Skeletal muscle cell (primary cell): ENCODE measurements at places on chromosomes 4 and X.

DNA sequence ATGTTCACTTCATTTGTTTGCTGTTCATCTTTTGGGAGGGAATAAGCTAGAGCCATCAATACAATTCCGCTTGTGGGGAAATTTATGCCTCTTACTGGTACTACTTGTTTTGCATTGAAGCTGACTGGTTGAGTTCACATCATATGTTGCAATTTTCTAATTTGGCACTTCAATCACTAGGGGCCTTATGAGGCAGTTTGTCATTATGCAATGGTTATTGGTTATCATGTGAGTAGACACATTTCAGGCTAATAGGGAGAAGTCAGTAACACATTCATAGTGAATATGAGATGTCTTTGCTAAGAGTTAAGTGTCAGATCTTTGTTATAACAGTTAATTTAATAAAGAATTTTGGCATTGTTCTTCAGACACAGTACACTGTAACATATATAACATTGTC is 5.0 kb downstream of the RPL36A start:
- DNase-seq = no peak

- DNase-seq = no peak
These were observed 28.8 kb downstream of the ATXN3L start for GRCh38 chrX:13290891-13291614.

DNA sequence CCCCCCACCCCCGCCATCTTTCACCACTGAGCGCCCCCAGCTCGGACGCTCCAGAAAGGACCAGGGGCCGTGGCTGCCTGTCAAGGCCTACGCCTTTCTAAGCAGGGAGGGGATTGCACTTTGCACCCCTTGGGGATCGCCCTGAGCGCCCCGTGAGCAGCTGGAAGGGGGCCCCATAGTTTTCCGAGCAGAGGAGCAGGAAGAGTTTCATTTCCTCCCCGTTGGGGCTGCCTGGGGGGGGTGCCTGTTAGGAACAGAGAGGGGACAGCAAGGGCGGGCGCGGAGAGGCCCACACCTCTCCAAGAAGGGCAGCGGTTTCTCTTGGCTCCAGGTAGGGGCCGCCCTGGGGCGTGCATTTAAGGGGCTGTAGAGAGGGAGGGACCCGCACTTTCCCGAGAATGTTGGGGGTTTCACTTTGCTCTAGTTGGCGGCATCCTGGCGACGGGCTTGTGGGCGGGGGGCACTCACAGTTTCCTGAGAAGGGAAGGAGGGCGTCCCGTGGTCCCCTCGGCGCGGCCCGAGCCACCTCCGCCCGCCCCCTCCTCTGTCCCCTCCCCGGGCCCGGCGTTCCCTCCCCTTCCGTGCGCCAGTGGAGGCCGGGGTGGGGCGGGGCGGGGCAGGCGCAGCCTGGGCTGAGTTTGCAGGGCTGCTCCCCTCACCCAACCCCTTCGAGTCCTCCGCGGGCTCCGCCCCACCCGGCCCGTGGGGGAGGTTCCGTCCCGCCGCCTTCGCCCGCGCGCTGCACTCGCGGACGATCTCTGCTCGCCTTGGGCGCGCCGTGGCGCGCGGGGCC is 82.3 kb upstream of the CD99 start:
- DNase-seq = peak; percentile 44

- no peak for DNase-seq
These were observed 89.6 kb upstream of the FAM9A start for GRCh38 chrX:8890794-8891193.

DNA sequence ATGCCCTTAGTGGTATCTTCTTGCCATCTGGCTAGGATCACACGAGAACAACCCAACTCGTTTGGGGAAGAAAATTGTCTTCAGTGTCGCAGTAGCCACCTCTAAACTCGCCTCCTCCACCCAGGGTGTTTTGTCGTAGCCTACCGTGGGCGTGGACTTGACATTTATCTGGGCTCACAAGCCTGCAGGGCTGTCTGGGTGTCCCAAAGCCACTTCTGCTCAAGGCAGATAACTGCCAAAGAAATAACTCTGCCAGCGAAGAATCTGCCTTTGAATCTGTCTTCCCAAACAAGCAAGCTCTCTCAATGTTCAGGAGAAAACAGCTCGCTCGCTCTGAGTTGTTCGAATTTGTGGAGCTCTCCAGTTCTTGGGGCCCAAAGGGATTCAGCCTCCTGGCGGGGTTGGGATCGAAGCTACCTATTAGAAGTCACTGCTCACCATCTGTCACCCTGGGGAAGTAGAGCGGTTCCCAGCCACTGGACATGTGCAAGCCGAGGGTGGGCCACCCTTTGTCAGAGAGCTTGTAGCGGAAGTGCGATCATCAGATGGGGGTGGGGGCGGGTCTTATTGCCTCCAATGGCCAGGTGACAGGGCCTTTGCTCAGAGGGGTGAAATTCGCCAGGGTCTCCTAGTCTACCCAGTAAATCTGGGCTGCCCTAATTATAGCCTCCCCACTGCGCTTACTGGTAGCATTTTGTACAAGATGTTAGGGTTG is 14.8 kb downstream of the BLOC1S4 start:
- no peak for DNase-seq

DNA sequence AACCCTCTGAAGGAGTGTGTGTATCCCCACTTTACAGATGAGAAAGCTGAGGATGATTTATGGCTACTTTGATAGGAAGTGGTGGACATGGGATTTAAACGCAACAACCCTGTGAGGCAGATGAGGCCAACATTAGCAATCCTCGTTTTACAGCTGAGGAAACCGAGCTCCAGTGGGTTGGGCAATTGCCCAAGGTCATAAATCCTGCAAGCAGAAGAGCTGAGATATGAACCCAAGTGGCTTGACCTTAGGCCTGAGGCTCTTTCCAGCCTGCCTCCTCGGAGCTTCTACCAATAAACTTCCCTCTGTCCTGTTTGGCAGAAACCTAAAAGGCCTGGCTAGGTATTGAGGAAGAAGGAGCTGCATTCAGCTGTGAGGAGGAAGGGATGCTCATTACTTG is 185.5 kb upstream of the RBPJ start:
- no peak for DNase-seq

- no peak for DNase-seq
These were observed 109.2 kb upstream of the OTUD4 start for GRCh38 chr4:145289403-145290076.

GRCh38 chrX:15781961-15782699 is 8.2 kb upstream of the ZRSR2 start:
- DNase-seq = no peak

DNA sequence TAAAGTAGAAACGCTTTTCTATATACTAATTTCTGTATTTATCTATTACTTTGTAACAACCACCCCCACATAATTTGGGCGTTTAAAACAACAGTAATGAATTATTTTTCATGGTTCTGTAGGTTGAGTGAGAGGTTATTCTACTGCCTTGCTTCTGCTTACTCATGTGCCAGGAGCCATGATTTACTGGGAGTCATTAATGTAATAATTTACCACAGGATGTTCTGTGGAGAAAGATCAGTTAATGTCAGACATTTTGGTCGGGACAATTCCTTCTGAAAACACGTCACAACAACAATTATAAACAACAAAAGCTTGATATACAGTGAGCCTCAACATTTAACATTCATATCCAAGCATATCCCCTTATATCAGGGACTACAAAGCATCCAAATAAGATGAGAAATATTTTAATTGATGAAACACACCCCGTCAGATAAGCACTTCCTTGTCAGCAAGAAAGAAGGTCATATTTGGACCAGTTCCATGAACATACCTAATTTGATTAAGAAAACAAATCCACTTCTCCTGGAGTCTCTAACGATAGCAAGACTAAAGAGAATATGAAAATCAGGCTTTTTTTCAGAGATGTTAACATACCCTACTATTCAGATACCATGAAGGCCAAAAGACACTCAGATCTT is 238.5 kb downstream of the PRDM5 start:
- no peak for DNase-seq

GRCh38 chr4:139403462-139403861 is 50.5 kb upstream of the RAB33B start:
- no peak for DNase-seq

- no peak for DNase-seq
These were observed 391.4 kb downstream of the RAB28 start for GRCh38 chr4:13092702-13093101.

- peak; percentile 8 for DNase-seq
These were observed 192.5 kb upstream of the CLNK start for GRCh38 chr4:10877076-10877475.

DNA sequence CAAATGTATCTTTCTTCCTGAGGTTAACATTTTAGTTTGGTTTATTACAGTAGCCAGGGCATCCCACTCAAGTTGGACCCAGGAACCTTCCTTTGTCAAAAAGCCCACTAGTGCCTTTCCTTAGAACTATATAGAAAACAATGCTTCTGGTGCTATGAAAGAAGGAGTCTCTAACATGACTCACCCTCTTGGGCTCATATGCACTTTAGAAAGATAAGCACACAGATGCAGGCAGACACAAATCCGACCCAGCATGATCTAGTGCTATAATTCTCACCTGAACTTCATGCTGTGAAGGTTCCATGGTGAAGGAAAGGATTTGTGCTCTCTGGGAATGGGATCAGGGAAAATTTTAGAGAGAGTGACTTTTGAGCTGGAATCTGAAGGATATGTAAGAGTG is 289.4 kb downstream of the ANKRD50 start:
- no peak for DNase-seq

- DNase-seq = no peak
These were observed 276.0 kb upstream of the TET2 start for GRCh38 chr4:104870495-104871233.

DNA sequence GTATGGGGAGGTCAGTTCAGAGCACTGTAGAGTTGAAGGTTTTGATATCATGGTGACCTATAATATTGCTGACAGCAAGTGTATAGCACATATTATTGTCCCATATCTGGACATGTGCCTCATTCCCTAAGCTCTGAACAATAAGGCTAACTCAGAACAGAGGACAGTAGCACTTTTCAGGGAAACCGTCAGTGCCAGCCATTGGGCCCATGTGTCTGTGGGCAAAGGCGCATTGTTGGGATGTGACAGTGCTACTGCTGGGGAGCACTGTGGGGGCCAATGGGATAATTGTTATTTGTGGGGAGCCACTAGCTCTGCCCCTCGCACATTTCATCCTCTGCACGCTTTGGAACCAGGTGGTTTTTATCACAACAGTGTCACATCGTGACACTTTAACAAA is 136.2 kb downstream of the ELOVL6 start:
- DNase-seq = no peak

GRCh38 chrX:13090339-13091110 is 46.1 kb upstream of the FAM9C start:
- DNase-seq = no peak

DNA sequence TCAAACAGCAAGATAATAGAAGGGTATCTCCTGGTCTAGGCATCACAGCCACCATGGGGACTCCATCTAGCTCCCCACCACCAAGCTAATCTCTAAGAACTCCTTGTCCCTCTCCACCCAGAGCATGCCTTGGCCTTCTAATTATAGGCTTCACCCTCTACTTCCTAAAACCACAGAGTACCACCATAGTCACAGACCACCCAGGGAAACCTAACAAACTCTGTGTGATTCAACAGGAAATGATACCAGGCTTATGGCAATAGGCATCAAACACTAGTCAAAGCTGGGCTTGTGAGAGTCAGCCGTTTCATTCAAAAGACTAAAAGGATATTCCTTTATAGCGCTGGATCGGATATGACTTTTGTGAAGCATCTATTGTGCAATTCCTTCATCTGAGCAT is 91.5 kb upstream of the NALF2 start:
- no peak for DNase-seq

DNA sequence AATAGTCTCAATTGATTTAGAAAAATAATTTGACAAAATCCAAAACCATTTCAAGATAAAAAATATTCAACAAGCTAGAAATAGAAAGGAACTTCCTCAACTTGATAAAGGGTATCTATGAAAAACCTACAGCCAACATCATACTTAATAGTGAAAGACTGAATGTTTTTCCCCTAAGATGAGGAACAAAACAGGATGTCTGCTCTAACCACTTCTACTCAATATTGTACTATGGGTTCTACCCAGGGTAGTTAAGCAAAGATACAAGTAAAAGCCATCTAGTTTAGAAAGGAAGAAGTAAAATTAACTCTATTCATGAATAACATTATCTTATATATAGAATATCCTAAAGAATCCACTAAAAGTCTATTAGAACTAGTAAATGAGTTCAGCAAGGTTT is 21.5 kb upstream of the SYTL5 start:
- DNase-seq = no peak

- no peak for DNase-seq
These were observed at the start of gene KLHL34 for GRCh38 chrX:21658152-21658737. Gene KLHL34 (minus strand): TSS chrX:21658330. CDS start chrX:21657788, 542 bp downstream.

DNA sequence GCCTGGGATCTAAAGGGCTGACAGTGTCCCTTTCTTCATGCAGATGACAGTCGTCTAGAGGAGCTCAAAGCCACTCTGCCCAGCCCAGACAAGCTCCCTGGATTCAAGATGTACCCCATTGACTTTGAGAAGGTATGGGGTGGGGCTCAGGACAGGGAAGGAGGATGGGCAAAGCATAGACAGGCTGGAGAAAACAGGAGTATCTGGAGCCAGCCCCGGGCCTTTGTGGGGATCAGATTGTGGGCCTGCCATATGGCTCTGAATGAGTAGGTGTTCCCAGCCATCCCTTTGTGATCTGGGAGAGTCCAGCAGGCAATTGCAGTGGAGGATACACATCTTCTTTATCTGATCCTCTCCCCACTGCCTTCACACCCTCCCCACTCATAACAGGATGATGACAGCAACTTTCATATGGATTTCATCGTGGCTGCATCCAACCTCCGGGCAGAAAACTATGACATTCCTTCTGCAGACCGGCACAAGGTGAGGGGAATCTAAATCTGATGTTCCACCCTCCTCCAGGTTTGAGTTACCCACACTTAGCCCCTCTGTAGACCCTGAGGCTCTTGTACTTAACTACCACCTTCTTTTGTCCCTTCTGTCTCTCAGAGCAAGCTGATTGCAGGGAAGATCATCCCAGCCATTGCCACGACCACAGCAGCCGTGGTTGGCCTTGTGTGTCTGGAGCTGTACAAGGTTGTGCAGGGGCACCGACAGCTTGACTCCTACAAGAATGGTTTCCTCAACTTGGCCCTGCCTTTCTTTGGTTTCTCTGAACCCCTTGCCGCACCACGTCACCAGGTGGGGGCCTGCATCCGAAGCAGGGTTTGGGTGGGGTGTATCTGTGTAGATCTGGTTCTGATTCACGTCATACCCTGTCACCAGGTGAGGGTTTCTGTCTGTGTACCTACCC is 5.8 kb upstream of the CDK16 start:
- no peak for DNase-seq

- DNase-seq = no peak
These were observed 2.4 kb upstream of the PDZD4 start for GRCh38 chrX:153832728-153833127.

GRCh38 chrX:68398291-68398690 is 35.0 kb downstream of the OPHN1 start:
- no peak for DNase-seq

DNA sequence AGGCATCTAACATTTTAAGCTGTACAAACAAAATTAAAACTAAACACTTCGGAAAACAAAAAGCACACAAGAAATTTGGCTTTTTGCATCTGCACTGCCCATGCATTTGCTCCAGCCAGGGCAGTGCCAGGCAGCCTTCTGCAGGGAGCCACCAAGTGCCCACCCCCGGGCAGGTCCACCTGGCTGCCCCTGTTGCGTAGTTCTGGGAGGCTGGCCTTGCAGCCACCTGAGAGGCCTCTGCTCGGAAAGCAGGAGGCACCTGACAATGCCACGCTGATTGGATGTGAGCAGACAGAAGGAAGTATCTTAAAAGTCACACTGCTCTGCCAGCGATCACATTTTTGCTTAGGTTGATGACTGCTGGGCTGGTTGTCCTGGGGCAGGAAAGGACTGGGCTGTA is 3.5 kb downstream of the TMEM271 start:
- no peak for DNase-seq
